ENCODE measurements at places on chromosomes 4 and X. TPM values are rescaled to one million over a fixed set of nuclear protein-coding genes. Genes with fewer than 3 reads are reported as not detected.

The REELD1 gene
- not detected for total RNA-seq

GRCh38 chr4:85448906-85449890, 25.8 kb upstream of the ARHGAP24 start:
- no peak for DNase-seq

DNA sequence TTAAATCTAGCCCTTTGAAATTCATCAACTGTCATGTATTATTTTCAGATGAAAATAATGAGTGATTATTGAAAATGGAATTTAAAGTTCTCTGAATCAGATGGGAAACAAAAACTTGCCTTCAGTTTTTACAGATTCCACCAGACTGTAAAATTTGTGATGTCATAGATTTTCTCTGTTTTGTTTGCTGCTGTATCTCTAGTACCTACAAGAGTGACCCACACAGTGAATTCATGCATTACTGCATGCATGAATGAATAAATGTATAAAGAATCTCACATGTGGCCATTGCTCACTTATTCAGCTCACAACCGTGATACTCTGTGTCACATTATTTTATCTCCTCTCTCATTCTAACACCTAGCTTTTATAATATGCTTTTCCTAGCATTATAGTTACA, 532.2 kb upstream of the AGA start:
- DNase-seq = no peak

DNA sequence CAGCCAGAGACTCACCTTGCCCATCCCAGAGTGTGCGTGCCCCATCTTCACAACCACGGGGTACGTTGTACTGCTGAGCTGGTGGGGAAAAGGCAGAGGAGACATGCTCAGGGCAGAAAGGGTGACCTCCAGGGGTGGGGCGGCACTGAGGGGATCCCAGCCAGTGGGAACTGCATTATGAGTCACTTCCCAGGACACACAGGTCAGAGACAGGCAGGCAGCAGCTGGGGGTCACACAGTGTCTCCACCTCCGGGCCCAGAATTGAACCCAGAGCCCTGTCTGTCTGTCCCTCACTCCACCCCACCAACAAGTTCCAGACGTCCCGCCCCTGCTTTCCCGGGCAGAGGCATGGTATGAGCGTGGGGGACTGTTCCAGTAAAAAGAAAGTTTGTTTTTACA, 4.8 kb upstream of the TIMP1 start:
- no peak for DNase-seq

The ATOH1 gene
- total RNA-seq = 0.37 TPM

All from hepatocyte (in vitro differentiated cells).